ENCODE measurements at places on chromosomes 6 and 20.
A peak's percentile ranks its signal among the peaks of the same experiment; 100 is the strongest.

DNA sequence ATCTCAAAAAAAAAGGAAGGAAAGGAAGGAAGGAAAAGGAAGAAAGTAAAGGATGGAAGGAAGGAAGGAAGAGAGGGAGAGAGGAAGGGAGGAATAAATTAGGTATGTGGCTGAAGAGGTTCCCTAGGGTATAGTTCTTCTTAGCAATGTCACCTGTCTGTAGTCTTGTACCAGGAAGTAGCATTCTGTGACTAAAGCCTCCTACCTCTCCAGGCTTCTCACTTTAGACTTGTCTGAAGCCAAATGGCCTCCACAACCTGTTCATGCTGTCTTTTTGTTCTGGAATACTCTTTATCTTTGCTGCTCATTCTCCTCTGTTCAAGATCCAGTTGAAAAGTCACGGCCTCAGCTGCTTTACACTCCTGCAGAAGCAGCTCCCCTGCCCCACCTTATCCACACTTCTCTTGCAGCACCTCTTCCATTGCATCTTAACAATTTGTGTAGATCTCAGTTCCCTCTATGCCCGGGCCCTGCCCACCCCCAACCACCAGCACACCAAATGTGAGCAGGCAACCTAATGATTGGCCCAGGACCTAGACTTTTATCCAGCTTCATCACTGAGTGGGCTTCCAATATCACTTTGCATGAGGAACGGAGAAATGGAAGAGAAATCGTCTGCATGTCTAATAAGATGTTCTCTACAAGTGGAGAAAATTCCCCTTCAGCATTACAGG, 19.1 kb downstream of the GCNT2 start:
- no peak for DNase-seq

- no peak for DNase-seq
Measured at GRCh38 chr6:10398446-10399218, 16.2 kb downstream of the TFAP2A start.

DNA sequence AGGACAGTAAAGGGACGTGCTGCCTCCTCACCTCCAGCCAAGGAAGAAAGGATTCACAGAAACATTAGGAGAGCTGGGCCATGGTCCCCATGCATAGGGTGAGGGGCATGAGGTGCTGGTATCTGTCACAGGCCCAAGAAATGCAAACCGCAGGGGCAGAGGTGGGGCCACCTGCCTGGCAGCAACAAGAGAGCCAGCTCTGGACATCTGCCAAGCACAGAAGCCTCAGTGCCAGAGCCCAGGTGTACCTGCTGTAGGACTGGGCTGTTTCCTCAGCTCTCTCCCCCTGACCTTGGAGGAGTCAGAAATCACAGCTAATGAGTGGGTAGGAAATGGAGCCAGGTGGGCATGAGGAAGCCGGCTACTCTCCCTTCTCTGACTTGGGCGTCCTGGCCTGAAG, 45.3 kb downstream of the SLC2A12 start:
- DNase-seq: no peak

- DNase-seq: peak; percentile 72
Measured at GRCh38 chr20:36093025-36093803, 61.3 kb upstream of the EPB41L1 start.

DNA sequence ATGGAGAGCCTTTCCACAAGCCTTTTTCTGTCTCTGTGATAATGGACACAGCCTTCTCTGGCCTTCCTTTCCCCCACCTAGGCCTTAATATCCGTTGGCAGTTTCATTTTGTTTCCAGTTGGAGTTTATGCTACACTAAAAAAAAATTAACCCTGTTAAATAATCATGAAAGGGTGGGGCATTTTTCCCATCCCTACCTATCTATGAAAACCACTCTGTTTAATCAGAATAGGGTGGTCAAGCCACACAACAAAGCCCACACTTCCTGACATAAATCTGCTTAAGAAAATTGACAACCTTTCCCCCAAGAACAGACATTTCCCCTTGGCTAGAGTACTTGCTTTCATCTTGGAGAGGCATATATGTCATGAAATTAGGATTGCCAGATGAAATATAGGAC, 14.2 kb downstream of the TXLNB start:
- no peak for DNase-seq

DNA sequence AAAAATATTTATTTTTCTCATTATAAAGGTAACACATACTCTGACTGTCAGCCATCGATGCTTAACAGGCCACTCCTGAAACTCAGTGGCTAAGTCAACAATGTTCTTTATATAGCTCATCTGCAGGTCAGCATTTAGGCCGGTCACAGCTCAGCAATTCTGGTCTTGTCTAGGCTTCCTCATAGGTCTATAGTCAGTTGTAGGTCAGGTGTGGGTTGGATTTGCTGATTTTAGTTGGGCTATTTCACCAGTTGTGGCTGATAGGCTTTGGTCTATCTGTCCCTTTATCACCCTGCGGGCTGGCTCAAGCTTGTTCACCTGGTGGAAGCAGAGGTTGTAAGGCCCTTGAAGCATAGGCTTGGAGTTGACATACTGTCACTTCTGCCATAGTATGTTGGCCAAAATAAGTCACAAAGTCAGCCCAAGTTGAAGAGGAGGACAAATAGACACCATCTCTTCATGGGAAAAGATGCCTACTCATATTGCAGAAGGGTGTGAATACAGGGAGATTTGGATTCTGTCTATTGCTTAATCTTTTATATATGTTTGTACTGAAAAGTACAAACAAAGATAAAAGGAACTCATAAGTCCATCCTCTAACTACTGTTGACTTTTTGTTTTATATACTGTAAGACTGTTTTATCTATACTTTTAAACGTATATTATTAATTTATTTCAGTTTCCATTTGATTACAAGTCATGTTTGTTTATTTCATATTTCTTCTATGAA, 75.0 kb downstream of the BCKDHB start:
- no peak for DNase-seq

DNA sequence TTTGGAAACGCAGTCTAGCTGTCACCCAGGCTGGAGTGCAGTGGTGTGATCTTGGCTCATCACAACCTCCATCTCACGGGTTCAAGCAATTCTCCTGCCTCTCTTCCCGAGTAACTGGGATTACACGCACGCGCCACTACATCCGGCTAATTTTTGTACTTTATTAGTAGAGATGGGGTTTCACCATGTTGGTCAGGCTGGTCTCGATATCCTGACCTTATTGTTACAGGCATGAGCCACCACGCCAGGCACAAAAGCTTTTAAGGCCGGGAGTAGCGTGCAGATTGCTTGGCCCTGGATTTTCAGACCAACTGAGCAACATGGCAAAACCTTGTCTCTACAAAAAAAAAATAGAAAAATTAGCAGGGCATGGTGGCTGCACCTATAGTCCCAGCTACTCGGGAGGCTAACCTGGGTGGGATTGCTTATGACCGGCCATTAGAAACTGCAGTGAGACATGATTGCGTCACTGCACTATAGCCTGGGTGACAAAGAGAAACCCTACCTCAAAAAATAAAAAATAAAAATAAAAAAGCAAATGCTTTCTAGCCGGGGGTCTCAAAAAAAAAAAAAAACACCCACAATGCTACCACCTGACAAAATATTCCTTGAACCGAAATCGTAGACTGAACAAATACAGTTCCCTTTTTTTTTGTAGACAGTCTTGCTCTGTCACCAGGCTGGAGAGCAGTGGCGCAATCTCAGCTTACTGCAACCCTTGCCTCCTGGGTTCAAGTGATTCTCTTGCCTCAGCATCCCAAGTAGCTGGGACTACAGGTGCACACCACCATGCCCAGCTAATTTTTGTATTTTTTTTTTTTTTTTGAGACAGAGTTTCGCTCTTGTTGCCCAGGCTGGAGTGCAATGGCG, 15.0 kb downstream of the RBM39 start:
- DNase-seq: no peak

DNA sequence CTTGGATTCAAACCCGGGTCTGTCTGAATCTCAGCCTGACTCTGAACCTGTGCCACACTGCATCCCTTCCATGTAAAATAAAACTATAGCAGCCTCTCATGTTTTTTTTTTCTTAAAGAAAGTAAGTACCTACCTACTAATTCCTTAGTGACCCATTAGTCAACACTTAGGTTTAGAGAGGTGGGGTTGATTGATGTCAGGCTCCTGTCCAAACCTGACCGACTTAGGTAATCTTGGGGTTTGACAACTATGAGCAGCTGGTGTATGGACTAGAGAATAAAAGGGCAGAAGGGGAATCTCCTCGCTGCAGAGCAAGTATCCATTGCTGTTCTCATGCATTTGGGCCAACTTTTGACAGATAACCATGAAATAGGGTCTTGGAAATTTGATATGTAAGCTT, 6.5 kb downstream of the NKAIN2 start:
- no peak for DNase-seq

- DNase-seq: no peak
Measured at GRCh38 chr20:2991532-2991931, 51.9 kb upstream of the GNRH2 start.

- DNase-seq: no peak
Measured at GRCh38 chr6:73074175-73074574, 151.1 kb downstream of the KHDC1L start.

DNA sequence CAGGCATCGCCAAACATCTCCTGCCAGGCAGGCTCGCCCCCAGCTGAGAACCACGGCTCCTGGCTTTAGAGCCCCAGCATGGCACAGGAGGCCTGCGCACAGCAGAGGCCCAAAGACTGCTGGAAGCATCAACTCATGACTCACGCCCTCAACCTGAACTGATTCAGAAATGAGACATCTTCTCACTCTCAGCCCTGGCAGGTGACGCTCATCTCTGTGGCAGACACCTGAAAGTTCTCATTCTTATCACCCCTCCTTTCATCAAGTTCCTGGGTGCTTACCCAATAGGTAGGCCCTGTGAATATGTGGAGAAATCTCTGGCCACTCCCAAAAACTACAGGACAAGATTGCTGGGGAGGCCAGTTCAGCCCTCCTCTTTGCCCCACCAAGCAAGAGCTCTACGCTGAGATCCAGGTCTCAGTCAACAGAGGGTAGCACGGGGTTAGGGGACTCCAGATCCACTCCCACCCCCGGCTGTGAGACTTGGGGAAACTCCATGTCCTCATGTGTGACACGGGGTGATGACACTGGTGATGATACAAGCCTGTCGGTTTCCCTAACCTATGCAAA, 11.3 kb downstream of the NFATC2 start:
- no peak for DNase-seq

GRCh38 chr6:14664621-14665315, 547.2 kb downstream of the CD83 start:
- DNase-seq: peak; percentile 24

DNA sequence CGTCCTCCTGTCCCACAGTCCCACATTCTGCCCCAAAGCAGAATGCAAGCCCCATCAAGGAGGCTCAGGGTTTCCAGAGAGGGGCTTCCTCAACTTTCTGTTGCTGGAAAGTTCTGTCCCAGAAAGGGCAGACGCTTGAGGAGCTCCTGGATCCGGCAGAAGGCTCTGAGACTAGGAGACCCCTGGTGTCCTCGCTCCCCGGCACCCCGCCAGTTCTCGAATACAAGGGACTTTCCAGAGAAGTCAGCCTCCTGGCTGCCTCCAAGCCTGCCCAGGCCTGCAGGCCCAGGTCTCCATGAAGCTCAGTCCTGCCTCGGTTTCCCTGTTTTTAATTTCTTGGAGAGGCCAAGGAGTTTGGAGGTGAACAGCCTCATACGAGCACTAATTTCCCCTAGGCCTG, 150.4 kb downstream of the CEBPB start:
- DNase-seq: no peak

DNA sequence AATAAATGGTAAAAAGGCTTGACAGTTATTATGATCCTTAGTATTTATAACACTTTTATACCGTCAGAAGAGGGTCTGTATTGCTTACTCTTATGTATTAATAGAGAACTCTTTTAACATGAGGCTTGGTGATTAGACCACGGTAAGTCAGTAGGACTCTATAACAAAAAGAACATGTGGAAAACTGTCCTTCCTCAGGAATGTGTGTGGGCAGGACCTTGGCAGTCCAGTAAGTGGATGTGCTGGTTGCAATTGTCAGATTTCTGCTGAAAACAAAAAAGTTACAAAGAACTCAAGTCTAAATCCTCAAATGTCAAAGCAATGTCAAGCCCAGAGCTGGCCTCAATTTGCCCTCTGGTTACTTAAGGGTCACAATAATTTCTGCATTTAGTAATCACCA, 81.1 kb downstream of the PLCG1 start:
- no peak for DNase-seq

GRCh38 chr20:33394718-33395117, 6.6 kb downstream of the CDK5RAP1 start:
- no peak for DNase-seq

GRCh38 chr6:121319112-121319553, 15.1 kb downstream of the TBC1D32 start:
- peak; percentile 11 for DNase-seq

GRCh38 chr6:43687079-43687436, 533 bp downstream of the MRPS18A start:
- DNase-seq: no peak

- DNase-seq: no peak
Measured at GRCh38 chr20:60063739-60064380, 105.6 kb downstream of the CDH26 start.

GRCh38 chr20:48725555-48725991, 102.2 kb downstream of the PREX1 start:
- DNase-seq: peak; percentile 51

DNA sequence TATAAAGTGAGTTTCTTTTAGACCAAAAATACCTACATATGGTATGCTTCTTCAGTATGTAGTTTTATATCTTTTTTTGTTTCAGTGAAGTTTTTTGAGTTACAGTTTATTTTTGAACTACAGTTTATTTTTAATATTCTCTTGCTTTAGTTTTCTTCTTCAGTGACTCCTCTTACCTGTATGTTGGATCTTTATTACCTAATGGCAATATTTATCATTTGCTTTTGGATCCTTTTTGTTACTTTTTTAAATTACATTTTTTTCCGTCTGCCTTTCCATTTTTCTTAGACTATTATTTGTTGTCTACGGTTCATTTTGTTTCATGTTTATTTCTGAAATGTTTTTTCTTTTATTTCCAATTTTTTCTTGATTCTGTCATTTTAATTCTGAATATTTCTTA, 71.9 kb downstream of the SMAP1 start:
- no peak for DNase-seq

DNA sequence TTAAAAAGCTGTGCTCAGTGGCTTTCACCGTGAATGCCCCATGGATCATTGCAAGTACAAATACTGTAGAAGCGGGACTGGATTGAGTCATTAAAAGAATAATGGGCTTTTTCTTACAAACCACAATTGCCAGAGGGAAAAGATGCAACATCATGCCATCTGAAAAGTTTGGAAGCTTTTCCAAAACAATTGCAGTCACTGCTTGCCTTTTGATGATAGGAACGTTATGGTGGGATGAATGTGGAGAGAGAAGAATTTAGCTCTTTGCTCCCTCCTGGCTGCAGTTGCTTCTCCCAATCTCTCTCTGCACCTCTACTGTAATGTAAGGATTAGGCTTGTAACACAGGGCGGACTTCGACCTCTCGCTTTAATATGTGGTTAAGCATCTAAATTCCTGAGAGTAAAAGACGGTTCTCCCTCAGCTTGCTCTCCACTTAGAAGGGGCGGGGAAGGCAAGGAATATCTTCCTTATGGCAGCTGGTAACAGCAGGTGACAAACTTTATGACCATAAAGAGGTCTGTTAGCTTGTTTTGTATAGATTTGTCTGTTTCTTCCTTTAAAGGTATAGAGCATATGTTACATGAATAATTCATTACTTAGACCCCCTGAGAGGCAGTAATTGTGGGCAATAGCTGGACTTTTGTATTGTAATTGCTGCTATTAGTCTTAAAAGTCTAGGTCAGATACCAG, 376.1 kb downstream of the UTRN start:
- DNase-seq: no peak

Data from NCI-H82 (cell line).